ENCODE measurements at places on chromosomes 13 and 19. TPM values are rescaled to one million over a fixed set of nuclear protein-coding genes. Genes with fewer than 3 reads are reported as not detected.

GRCh38 chr13:49183672-49184325, 36.3 kb upstream of the MLNR start:
- no peak for DNase-seq

DNA sequence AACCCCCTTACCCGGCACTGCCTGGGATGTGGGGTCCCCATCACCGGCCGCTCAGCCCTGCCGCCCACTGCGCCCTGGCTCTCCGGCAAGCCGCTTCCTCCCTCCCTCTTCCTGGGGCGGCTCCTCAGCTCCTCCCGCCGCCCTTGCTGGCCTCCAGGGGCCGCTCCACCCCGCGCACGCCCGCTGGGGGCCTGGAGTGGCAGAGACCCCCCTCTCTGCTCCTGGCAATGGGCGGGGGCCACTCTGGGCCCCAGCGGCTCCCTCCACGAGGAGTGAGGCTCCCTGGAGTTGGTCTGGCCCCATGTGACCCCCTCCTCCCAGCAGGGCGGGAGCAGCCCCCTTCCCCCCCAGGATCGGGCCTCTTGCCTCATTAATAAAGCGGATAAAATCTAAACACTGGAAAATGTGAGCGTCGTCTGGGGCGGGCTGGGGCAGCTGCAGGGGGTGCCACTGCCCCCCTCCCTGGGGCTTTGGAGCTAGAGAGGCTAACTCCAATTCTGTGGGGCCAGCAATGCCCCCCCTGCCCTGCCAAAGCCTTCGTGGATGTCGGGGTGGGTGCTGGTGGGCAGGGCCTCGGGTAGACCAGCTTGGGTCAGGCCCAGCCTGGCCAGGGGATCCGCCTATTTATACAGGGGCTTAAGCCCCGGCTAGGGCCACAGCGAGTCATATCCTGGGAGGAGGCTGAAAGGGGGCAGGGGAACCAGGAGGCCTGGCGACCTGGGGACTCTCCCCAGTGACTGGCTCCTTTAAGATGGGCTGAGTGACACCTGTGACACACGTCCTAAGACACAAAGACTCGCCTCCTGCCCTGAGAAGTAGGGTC, at the start of gene PTGER1:
Gene PTGER1 (minus strand): TSS at position 104 of the 823 bp plus-strand sequence. CDS start 1,034 bp downstream, outside the sequence.
- no peak for DNase-seq

- no peak for DNase-seq
Observed at GRCh38 chr13:109816808-109817203, 30.4 kb upstream of the IRS2 start.

DNA sequence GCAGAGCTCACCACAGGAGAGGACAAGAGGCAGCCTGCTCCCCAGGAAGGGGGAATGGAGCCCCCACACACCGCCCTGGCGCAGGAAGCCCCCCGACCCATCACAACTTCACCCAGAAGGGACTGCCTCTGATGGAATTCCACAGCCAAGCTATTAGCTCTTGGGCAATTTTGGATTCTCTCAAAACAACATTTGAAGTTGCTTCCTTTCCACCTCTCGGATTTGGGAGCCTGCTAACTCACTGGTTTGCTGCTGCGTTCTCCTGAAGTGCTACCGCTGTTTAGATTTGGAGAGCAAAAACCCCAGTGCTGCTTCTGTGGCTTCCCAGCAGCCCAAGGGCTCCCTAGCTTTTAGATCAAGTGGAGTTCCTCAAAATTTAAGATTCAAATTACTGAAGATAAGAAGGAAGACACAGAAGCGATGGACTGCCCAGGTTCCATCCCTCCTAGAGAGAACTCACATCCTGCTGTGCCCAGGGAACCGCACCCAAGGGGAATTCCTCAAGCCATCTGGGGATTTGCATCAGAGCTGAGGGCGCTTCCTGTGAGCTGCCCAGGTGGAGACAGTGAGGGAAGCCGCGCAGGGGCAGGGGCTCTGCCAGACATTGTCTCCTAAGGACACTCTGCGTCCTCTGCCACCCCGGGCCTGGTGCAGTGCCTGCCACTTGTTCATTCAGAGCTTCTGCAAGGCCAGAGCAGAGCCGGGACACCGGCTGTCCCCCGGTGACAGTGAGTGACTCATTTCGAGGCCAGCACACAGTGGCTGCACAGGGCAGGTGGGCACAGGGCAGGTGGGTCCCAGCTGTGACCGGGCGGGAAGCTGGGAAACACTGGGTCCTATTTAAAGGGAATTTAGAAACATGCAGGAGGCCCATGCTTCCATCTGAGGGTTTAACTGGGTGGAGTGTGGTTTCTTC, 45.5 kb downstream of the COL4A1 start:
- DNase-seq: no peak

GRCh38 chr13:80022146-80022545, 318.8 kb downstream of the SPRY2 start:
- peak; percentile 43 for DNase-seq

DNA sequence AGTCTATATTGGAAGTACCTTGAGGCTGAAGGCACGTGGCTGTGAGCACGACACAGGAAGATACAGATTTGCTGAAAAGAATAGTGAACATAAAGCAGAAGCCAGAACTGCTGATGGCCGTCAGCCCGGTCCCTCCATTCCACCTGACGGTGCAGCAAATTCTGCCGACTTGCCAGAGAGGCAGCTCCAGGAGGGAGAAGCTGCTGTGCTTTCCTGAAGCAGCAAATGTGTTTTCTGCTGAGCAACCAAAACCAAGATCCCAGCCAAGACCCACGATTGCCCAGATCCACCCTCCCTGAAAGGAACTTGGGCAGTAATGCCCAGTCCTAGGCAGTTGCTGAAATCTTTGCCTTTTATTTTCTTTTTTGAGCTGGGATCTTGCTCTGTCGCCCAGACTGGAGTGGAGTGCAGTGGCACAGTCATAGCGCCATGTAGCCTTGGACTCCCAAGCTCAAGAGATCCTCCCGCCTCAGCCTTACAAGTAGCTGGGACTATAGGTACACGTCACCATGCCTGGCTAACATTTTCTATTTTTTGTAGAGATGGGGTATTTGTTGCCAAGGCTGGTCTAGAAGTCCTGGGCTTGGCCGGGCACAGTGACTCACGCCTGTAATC, 7.0 kb upstream of the RCN3 start:
- DNase-seq: peak; percentile 45

DNA sequence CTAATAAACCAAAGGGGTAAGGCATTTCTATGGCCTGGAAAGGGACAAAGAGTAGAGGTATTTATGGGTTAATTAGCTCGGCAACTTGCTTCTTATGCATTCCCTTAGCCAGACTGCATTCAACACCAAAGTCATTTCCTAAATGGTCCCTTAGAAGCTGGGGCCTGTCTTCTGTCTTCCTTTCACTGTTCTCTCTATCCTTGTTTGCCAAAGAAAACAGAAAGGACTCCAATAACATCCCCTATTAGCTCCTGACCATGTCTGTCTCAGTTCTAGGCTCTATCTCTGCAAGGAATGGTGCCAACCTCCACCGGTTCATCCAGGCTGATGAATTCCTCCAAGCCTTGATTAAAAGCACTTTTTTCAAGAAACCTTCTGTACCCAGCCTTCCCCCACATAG, 123.5 kb downstream of the KCTD12 start:
- no peak for DNase-seq

GRCh38 chr19:47152632-47153031, 22.0 kb downstream of the SAE1 start:
- peak; percentile 82 for DNase-seq

GRCh38 chr13:42255886-42256285, 16.1 kb upstream of the AKAP11 start:
- no peak for DNase-seq

GRCh38 chr19:4606921-4607678, 32.2 kb upstream of the TNFAIP8L1 start:
- DNase-seq: no peak

DNA sequence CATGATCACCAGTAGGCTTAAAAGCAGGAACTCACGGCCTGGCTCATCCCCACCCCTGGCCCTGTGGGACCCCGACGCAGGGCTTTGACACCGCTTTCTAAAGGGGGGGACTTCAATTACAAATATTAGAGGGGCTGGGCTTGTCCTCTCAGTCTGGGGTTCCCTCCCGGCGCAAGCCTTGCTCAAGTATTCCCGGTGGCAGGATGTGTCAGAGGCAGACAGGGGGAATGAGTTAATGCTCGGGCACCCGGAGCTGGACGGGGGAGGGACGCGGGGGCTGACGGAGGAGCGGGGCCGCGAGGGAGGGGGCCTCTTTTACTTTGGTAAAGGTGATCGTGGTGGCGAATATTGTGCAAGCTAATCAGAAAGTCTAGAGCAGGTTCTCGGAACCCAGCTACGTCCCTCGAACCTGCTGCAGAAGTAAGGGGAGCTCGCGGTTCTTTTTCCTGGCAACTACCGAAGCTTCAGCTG, 1.1 kb downstream of the FGF14 start:
- DNase-seq: no peak

GRCh38 chr13:41389580-41389979, 67.8 kb upstream of the RGCC start:
- DNase-seq: no peak

DNA sequence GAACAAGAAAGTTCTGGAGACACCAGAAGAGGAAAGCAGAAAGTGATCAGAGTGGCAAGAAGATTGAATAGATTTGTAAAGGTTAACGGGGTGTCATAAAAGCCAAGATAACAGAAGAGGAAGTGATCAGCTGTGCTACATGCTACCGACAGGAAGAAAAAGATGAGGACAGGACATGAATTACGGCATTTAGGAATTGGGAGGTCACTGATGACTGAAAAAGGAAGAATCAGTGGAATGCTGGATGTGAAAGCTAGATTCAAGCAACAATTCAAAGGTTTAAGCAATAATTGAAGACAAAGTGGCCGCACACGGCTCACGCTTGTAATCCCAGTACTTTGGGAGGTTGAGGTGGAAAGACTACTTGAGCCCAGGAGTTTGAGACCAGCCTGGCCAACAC, 15.1 kb downstream of the ZNF160 start:
- no peak for DNase-seq

- no peak for DNase-seq
Observed at GRCh38 chr13:89267734-89268133, 1596.6 kb downstream of the SLITRK5 start.

GRCh38 chr19:45640849-45641273, 1.7 kb upstream of the EML2 start:
- no peak for DNase-seq

GRCh38 chr13:93559718-93560117, 333.1 kb downstream of the GPC6 start:
- DNase-seq: no peak

DNA sequence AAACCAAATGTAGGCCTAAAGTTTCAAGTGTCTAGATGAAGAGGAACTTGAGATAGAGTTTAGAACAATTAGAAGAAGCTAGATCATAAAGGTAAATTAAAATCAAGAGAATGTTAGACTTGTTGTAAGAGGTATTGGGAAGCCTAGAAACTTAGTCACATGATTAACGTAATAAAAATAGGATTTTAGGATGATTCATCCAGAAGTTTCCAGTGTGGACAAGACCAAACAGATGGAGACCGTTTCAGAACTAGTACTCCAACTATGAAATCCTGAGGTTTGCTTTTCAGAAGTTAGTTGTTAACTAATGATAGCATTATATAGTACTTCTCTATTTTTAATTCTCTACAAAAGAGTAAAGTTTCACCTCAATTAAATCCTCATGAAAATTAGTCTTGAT, 104.9 kb downstream of the MZT1 start:
- DNase-seq: no peak

GRCh38 chr13:22107549-22107948, 436.7 kb downstream of the FGF9 start:
- DNase-seq: no peak

DNA sequence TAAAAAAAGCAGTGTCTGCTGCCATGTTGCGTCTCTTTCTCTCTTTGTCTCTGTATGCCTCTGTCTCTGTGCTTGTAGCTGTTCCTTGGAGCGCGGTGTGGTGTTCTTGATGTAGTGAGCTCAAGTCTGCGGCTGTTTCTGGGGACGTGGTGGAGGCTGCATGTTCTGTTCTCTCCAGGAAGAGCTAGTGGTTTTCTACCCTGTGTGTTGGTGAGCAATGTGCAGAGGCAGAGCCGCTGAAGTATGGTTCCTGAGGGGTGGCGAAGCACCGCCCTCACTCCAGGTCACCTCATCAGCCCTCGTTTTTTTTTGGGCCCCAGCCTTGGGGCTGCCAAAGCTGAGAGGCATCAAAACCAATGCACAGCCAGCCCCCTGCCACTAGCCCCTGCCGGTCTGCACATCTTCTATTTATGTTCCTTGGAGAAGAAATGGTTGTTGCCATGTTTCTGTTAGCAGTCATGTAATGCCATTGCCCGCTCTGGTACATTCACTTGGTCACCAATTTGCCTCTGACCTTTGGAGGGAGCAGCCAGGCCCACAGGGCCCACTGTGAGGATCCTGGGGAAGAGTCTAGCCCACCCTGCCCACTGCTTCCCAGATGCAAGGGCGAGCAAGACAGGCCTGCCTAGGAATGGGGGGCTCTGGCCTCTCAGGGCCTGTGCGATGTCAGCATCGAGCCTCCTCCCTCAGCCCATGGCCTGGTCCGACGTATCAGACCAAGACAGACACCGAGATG, 7.2 kb downstream of the HNRNPL start:
- no peak for DNase-seq

- no peak for DNase-seq
Observed at GRCh38 chr19:27777242-27777641, 1435.7 kb downstream of the UQCRFS1 start.

DNA sequence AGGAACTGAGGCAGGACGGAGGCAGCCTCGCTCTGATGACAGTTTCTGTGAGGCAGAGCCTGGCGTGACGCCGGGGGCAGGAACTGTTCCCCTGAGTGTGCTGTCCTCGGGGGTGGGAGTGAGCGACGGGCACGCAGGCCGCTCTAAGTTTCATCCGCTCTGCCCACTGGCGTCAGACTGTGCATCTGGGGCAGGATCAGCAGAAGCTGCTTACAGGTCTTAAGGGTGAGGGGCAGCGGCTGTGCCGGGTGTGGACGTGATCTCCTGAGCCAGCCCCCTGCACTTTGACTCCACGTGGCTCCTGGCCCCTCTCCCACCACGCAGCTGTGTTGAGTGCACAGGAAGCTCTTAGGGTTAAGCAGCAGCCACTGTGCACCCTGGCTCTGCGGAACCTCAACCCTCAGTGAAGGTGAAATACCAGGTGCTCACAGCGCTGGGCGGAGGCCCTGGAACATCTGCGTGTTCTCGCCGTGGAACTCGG, 1.5 kb downstream of the GRK1 start:
- DNase-seq: no peak

GRCh38 chr19:15722956-15723355, 4.9 kb upstream of the OR10H2 start:
- no peak for DNase-seq

The CBY2 gene
- total RNA-seq: 2.2 TPM

The RNF6 gene
- 27.0 TPM for total RNA-seq

The PGLYRP2 gene
- total RNA-seq: not detected

The TUBA3C gene
- not detected for total RNA-seq
